ENCODE measurements at places on chromosomes 16 and 17.

DNA sequence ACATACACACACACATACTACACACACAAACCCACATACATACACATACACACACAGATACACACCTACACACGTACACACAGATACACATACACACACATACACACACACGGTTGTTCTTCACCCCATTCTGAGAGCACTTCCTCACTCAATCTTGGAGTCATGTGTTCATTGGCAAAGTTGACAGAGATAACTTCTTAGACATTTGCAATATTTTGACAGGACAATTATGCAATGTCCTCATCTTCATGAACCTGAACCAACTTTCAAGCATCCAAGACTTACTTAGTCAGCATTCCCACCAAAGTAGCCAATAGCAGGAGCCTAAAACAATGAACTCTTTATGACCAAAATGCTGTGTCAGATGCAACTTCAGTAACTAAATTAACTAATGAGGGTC is 77.1 kb upstream of the DNAH17 start:
- no peak for DNase-seq

DNA sequence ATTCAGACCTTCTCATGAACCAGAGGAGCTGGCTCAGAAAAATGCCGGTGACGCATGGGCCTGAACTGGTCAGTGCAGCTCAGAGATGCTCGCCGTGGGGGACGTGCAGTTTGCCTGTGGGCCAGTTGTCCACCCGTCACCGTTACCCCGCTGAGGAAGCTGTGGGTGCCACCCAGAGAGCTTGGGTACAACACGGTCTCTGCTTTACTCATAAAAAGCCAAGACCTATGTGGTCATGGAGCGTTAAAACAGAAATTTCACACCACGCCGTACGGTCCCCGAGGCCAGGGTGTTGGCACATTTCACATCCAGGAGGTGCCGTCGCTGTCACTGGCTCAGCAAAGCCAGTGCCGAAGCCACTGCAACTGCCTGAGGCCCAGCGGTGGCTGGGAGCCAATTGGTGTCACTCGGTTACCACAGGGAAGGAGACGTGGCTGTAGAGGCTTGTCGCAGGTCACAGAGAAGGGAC is 120.9 kb downstream of the METRNL start:
- no peak for DNase-seq

- no peak for DNase-seq
Observed at GRCh38 chr17:43354371-43354770, 44.4 kb upstream of the ARL4D start.

DNA sequence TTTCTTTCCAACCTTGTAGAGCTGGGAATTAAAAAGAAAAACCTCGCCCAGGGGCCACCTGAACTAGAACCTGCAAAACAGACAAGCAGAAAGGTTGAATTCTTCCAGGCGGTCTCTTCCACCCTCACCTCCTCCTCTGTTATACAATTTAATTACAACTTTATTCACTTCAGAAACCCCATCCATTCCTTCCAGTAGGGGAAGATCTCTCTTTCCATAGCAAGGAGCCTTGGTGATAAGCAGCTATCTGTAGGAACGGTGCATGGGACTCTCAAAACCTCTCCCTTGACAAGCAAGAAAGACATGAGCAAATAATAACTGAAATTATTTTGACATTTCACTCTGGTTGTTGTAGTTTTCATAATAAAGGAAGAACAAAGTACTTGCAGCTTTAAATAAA is 176.0 kb downstream of the RBFOX1 start:
- DNase-seq: no peak

GRCh38 chr16:64712026-64712425 is 409.8 kb downstream of the CDH11 start:
- no peak for DNase-seq

GRCh38 chr16:17367036-17367435 is 103.7 kb downstream of the XYLT1 start:
- no peak for DNase-seq
